GM13976 (cell line): ENCODE measurements at places on chromosomes 7 and 10.

DNA sequence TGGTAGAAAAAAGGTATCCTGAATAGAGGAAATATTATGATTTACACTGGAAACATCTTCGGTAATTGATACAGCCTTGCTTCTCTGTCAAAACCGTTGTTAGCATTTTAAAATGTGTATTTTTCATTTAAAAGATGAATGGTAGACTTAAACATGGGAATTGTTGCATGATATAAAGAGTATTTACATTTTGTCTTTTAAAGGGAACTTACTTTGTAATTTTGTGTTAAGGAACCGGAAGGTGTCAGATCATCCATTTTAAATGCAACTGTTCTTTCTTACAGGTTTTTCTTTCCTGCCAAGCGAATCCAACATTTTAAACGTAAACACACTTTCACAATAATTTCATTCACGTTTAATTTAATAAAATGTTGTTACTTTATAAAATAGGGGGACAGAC lies 1.8 kb upstream of the IGF2BP3 start:
- DNase-seq, result no peak

DNA sequence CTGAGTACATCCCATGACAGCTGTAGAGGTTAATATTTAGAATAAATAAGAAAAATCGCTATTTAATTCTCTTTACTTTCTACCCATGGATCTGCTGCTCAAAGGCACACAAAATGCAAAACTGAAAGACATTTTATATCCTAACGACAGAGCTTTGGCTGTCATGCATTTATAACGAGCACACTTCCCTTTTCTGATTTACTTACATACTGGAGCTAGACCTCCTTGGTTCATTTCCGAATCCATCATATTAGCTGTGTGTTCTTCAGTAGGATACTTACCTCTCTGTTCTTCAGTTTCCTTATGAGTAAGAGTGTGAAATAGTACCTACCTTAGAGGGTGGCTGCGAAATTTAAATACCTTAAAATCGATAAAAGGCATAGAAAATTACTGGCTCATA lies 10.9 kb downstream of the CALCR start:
- DNase-seq, result no peak

- no peak for DNase-seq
Measured at GRCh38 chr7:69859342-69859741, 261.1 kb downstream of the AUTS2 start.

- DNase-seq, result no peak
Measured at GRCh38 chr10:112261281-112261822, 21.8 kb upstream of the TECTB start.

DNA sequence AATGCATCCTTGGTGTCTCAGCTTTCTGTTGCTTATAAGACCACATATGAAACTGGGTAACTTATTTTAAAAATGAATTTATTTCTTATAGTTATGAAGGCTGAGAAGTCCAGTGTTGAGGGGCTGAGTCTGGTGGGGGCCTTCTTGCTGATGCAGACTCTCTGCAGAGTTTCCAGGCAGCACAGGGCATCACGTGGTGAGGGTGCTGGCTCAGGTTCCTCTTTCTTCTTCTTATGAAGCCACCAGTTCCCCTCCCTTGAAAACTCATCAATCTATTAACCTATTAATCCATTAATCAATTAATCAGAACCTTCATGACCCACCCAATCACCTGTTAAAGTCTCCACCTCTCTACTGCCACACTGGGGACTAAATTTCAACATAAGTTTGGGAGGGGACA lies 595.6 kb upstream of the NRP1 start:
- no peak for DNase-seq

DNA sequence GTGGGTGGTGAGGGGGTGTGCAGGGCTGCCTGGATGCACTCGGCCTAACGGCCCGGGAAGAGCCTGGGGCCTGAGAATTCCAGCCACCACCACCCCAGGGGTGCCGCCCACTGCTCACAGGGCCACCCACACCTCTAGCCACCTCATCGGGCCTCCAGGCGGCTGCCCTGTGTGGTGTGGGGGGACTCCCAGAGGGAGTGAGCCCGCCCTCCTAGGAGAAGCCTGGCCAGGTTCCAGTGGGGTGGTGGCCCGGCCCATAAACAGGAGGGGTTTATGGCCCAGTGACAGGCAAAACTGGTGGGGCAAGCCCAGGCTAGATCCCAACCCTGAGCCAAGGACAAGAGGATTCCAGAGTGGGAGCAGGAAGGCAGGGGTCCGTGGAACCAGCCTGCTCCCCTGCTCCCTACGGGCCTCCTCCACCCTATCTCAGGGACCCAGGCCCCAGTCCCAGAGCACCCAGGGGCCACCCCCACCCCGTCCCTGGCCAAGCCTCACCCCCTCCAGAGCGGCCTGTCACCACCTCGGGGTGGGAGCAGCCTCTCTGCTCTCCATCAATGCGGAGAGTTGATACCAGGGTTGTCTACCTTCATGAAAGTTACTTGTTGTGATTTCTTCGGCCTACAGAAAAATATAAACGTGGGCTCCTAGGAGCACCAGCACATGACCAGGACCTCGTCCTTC lies 20.2 kb upstream of the PDGFA start:
- no peak for DNase-seq

DNA sequence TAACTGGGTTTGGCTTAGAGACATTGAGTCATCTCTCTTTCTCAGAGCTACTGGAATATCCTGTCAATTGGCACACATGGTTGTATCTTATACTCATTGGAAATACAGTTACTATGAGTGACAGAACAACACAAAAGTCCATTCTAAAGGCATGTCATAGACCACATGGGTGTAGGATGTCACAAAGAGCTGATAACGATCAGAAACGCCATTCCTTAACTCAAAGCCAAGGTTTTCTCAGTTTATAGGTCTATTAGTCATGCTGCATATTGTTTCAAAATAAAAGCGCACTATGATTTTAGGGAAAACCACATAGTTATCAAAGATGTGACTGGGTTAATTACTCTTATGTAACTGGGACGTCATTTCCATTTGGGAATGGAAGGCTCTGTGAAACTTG lies 147.2 kb upstream of the FAM171A1 start:
- no peak for DNase-seq

DNA sequence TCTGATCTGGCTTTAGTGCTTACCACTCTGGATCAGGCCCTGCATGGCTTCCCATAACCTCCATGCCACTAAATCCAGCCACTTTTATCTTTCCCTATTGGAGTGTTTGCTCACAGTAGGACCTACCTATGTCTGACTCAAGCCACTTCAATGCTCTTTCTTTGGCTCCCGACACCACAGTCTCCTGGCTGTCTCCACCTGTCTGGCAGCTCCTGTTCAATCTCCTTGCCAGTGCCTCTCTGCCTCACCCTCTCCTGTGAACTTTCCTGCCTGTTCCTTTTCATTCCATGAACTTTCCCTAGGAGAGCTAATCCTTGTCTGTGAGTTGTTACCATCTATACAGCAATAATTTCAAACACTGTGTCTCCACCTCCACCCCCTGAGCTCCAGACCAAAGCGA lies 82.6 kb upstream of the UCN3 start:
- no peak for DNase-seq
